ENCODE measurements at places on chromosomes 3 and 15.

DNA sequence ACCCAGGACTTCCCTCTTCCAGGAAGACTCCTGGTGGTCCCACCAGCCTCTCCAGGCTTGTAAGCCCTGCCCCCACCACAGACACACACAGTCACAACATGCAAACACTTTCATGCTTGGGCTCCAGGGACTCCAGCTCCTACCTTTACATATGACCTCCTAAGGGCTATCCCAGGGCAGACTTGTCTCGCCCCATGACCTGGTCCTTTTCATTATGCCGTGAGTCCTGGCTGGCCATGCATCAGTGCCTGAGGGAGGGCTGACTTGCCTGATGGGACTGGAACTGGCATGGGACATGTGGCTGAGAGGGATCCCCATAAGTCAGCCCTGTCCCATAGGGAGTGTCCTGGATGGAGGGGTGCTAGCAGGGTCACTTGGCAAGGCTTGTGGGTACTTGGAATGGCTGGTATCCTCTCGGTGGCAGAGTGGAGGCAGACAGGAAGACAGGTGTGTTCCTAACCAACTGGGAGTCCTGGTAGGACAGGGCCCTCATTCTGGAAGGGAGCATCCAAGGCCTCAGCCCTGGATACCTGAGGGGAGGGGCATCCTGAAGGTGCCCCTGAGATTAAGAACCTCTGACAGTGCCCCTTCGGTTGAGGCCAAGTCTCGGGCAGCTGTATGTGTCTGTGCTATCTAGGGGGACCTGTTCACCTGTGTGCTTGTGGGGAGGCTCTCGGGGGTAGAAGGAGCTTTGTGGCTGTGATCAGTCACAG lies 540 bp upstream of the HHATL start:
- no peak for DNase-seq

DNA sequence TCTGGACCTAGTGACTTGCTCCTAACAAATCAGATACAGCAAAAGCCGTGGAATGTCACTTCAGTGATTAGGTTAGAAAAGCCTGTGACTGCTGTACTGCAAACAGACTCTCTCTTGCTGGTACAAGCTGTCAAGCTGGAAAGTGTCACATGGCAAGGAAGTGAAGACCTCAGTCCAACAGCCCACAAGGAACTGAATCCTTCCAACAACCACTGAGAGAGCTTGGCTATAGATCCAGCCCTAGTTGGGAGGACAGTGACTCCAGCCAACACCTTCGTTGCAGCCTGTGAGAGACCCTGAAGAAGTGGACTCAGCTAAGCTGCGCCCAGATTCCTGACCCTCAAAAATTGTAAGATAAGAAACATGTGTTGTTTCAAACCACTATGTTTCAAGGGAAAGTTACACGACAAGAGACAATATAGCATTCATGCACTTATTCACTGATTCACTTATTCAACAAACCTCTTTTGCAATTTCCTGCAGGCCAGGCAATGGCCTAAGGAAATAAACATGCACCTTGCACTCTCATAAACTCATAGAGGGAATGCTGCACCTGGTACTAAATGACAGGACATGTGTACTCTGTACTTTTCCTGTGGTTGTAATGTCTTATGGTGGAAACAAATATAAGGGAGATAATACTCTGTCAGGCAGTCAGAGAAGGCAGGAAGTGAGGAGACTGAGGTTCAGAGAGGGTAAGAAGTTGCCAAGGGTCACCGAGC lies 142.9 kb downstream of the CADPS start:
- no peak for DNase-seq

GRCh38 chr3:127238602-127239001 lies 45.7 kb downstream of the PRR23E start:
- DNase-seq = no peak

DNA sequence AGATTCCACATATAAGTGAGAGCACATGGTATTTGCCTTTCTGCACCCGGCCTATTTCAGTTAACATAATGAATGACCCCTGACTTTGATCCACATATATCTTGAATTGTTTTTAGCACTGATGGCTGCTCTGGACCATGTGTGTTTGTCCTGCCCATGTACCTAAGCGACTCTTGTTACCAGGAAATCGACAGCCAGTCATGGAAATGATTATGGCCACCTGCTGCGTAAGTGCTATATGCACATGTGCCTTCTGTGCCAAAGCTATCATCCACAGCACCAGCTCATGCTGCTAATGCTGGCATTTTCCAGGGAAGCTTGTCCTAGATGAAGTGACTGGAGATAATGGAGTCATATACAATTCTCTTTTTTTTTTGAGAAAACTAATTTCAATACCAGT lies 103.7 kb downstream of the PEX5L start:
- DNase-seq = no peak

- DNase-seq = no peak
Observed at GRCh38 chr3:168914662-168915061, 748.9 kb downstream of the MECOM start.

DNA sequence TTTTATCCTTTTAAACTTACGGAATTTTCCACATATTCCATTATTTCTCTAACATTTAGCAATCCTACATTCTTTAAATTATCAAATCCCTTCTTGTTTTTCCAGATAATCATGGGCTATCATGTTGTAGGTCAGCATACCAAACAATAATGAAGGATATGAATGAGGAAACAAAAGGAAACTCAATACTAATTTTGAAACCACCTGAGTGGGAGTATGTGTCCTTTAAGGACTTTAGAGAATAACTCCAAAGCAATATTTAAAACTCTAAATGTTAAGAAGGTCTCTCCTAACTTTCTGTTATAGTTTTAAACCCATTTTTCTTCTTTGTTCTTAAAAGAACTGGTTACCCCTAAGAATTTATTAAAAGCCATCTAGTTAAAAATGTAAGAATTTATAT lies 43.0 kb downstream of the TP53BP1 start:
- no peak for DNase-seq

DNA sequence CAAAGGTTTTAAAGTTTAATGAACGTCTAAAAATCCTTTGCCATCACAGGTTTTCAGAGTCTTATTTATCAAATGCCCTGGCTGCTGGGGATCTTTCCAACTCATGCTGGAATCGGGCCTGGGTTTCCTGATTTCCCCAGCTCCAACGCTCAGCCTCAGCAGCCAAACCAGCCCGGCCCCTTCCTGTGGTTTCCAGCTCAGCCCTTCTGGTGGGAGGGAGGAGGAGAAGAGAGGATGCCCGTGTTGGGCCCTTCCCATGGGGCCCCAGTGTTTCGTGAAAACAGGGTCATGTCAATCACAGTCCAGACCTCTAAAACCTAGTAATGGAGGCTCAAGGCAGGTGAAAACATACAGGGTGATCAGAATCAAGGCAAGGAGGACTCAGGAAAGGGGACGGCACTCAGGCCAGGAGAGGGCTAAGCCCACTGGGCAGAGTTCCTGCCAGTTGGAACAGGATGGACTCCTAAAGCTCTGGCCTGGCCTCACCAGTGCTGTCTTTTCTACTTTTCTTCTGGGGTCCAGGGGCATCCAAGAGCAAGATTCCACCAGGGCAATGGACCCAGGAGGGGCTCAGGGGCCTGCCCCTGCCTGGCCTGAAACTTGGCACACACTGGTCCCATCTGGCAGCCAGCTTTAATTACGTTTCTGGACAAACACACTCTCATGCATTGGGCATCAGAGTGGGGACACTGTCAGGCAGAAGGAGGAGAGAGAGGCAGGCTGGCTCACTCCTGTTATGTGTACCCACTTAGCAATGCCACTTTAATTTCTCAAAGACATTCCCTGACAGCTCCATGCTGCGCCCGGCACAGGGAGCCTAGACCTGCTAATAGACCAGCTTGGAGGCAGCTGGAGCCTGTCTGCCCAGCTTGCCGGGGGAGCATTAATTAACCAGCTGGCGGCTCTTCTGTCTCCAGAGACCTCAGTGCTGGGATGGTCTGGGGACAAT lies 194.6 kb downstream of the FAM43A start:
- DNase-seq = no peak

GRCh38 chr3:64985072-64985471 lies 297.3 kb upstream of the ADAMTS9 start:
- no peak for DNase-seq

GRCh38 chr3:13655061-13655913 lies 106.4 kb downstream of the FBLN2 start:
- DNase-seq = peak; percentile 25

- DNase-seq = no peak
Observed at GRCh38 chr3:30518181-30518864, 88.1 kb upstream of the TGFBR2 start.

DNA sequence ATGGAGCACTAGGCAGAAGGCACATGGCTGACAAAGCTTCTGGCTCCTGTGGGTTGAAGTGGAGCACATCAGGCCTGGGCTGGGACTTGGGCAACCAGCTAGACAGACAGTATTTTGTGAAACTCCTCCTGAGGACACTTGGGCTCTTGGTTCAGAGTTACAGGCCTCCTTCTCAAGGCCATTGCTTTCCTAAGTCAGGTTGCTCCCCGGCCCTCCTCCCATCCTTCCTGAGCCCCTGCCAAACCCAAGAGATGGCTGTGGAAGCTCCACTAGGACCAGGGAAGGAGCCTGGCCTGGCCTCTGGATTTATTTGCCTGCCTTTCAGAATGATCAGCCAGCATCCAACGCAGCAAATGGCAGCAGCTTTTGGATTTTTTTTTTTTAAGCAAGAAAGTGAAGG lies 56.3 kb downstream of the MAGEF1 start:
- DNase-seq = no peak

DNA sequence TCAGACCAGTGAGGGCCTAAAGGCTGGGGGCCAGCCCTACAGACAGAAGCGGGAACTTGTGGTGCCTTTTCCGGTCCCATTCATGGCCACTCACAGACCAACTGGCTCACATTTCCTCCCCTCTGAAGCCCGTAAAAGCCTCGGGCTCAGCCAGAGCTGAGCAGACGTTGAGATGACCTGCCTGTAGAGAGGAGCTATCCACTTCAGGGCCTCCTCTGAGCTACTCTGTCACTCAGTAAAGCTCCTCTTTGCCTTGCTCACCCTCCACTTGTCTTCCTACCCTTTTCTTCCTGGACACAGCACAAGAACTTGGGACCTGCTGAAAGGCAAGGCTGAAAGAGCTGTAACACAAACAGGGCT lies 53.5 kb downstream of the SLMAP start:
- no peak for DNase-seq

GRCh38 chr15:61205346-61205921 lies 23.7 kb downstream of the RORA start:
- no peak for DNase-seq

- DNase-seq = no peak
Observed at GRCh38 chr15:99722406-99722805, 10.8 kb downstream of the LYSMD4 start.

GRCh38 chr15:69657626-69658025 lies 205.0 kb downstream of the RPLP1 start:
- DNase-seq = no peak

DNA sequence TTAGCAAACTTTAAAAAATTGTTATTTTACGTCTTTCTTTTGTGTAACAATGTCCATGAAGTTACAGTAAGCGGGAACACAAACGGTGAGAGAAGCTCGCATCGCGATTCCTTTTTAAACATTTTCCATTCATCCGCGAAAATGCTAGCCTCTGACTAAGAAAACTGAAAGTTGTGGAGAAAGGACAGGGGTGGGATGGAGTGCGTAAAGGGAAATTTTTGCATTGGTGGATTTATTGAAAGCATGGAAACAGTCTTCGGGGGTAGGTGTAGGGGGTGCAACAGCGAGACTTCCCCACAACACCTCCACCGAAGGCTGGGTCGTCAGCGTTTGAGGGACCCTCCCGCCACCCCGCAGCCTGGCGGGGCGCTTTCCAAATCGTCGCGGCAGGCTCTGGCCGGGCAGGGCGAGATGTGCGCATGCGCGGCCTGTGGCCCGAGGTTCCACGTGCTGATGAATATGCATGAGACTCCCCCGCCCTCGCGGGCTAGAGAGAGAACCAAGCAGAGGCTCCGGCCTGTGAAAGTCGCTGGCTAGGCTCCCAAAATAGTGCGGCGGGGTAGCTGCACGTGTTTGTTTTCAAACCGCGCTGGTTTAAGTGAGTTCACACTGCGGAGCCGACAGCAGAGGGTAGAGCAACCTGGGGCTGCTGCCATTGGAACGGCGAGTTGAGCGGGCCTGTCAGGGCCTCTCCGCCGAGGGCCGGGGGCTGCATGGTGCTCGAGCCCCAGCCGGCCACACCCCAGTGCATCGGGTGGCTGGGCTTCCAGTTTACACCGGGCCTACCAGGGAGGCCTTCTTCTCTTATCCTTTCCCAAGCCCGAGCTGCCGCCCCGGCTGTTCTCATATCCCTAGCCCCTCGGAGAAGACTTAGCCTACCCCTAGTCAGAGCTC lies 9.9 kb downstream of the ZIC1 start:
- no peak for DNase-seq

DNA sequence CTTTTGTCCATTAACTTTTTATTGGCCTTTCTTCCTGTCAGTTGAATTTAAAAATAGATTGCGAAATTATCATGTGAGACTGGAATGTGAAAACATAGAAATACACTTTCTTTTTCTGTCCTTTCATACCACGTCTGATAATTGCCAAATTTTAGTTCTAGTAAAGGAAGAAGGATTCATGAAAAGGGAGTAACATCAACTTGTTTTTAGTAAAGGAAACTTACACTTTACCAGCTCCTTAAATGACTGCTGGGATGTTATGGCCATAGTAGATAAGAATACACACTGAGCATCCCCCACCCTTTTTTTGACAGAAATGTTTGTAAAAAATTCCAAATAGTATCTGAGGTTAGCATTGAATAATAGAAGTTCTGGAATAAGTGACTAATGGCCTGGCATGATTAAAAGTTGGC lies 137.9 kb downstream of the NEO1 start:
- no peak for DNase-seq

GRCh38 chr3:42123012-42123581 lies 31.9 kb downstream of the TRAK1 start:
- no peak for DNase-seq

DNA sequence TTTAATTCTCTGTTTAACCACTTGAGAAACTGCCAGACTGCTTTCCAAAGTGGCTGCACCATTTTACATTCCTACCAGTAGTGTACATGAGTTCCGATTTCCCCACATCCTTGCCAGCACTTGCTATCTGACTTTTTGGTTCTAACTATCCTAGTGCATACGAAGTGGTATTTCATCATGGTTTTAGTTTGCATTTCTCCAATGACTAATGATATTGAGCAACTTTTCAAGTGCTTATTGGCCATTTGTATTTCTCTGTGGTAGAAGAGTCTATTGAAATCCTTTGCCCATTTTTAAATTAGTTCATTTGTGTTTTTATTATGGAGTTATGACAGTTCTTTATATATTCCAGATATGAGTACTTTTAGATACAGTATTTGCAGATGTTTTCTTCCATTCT lies 247.8 kb downstream of the GABRB3 start:
- DNase-seq = no peak

DNA sequence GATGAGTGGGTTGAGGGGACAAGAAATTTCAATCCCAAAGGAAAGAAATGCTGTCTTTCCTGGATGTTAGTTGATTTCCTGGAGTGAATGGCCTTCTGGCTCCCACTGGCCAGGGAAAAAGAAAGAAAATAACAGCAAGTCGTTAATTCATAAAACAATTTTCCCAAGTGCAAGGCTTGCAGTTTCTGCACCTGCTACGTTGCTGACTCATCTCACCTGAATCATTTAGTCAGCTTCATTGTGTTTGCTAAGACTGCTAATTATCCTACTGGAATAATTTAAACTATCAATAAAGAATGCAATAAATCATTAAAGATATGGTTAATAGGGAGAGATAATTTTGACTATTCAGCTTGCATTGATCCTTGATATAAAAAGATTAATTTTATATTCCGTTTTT lies 387.6 kb downstream of the ROBO2 start:
- DNase-seq = no peak
